ENCODE measurements at places on chromosomes 2 and 18. TPM values are rescaled to one million over a fixed set of nuclear protein-coding genes. Genes with fewer than 3 reads are reported as not detected.

DNA sequence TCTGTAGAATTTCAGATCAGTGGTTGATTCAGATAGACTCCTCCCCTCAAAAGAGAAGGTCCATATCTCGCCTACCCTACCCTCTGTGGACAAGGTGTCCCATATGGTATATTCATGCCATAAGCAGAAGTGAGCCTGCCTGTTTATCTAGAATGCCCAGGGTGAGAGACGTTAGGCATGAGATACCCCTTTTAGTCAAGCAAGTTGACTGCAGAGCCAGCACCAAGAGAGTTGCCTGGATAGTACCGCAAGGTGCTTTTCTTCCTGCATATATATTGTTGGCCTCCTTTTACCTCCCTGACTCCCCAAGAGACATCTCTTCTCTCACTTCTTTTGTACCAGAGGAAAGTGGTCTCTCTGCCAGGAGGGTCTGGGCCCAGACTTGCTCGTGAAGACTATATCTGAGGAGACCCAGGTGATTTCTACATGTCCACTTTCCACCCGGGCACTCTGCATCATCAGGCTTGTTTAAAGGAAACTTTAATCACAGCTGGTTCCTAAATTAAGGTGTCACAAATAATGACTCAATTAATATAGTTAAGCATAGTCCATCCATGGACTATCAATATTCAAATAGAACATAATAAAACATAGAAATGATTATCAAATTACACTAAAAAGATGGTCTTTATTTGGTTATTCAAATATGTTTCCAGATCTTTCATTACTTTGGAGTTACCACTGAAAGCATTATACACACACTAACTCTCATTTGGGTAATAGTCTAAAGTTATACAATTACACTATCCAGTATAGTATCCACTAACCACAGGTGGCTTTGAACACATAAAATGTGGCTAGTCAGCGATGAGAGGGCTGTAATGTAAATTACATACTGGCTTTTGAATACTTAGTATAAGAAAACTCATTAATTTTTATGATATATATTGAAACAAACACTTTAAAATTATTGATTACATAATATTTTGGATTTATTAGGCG is 4.1 kb downstream of the ITGA4 start:
- DNase-seq: no peak

HOXD3 gene
- total RNA-seq: not detected

DNA sequence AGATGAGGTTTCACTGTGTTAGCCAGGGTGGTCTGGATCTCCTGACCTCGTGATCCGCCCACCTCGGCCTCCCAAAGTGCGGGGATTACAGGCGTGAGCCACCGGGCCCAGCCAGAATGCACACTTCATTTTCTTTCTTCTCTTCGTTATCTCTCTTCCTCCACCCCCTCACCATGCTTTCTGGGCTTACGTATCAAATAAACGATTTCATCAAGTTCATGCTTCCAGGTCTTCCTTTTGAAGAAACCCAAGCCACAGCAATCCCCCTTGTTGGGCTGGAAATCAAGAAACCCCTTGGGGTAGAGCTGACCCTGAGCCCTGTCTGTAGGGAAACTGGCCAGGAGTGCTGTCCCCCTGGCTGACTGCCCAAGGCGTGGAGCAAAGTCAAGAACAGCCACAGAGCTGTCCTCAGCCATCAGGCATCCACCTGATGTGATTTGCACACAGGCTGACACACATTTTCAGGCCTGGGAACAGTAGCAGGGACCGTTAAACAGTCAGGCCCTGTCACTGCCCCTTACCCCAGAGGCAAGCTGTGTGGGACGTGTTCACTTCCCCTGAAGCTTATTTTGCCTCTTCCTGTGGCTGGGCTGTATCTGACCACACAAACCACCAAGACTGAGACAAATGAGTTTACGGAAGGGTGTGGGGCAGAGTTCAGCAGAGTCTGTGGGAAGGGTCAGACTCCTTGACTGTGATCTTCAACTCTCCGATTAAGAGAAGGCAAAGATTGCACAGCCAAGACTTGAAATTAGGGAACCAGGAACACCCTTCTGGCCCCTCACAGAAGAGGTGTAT is 15.1 kb upstream of the NMUR1 start:
- DNase-seq: no peak

MRPL19 gene
- 46.6 TPM for total RNA-seq

DNA sequence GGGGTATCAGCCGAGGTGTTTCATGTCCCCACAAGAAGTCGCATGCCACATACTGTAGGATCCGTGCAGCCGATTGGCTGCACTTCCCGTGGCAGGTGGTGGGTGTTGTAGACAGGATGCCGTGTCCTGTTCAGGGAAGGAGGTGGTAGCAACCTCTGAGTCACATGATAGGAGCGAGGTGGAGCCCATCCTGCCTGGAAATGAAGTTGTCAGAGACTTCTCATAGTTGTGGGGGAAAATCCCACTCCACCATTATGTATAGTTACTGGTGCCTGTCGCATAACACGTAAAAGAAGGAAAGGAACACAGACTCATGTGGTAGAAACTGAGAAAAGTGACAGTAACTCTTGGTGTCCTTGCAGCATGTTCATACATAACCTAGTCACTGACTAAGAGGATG is 91.4 kb upstream of the IL1R2 start:
- no peak for DNase-seq

COPS9 gene
- total RNA-seq: 156 TPM

- DNase-seq: no peak
Measured at GRCh38 chr18:24590946-24591345, 130.5 kb downstream of the HRH4 start.

C2orf42 gene
- 21.9 TPM for total RNA-seq

- no peak for DNase-seq
Measured at GRCh38 chr2:133780997-133781513, 212.8 kb upstream of the NCKAP5 start.

DNA sequence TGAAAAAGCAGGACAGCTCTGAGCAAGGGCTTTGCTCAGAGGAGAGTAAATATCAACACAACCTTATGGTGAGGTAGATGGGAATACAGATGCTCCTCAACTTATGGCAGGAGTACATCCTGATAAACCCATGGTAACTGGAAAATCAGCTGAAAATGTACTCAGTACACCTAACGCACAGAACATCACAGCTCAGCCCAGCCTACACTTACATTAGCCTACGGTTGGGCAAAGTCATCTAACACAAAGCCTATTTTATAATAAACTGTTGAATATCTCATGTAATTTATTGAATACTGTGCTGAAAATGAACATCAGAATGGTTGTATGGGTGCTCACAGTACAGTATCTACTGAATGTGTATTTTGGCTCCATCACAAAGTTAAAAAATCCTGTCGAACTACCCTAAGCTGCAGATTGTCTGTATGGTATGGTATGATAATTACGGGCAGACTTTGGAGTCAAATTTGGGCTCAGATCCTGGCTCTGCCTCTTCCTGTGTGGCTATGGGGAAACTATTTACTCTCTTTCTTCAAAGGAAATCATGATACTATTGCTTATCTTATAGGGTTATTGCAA is 120.3 kb upstream of the LYPD1 start:
- DNase-seq: no peak

DNA sequence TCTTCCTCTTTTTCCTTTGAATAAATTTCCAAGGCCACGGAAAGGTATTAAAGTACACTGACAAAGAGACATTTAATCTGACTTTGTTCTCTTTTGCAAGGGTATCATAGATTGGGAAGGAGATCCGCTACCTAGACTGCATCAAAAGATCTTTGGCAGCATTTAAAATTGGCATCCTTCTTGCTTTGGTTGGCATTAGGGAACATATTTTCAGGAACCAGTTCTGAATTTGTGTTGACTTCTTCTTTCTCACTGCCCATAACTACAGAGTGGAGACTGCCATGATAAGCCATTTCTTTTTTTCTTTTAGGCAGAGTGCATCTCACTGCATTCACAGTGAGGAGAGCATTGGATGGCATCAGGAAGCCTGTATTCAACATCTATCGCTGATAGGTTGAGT is 83.4 kb downstream of the DOCK10 start:
- DNase-seq: no peak

PTPRN gene
- total RNA-seq: 0.24 TPM

DNA sequence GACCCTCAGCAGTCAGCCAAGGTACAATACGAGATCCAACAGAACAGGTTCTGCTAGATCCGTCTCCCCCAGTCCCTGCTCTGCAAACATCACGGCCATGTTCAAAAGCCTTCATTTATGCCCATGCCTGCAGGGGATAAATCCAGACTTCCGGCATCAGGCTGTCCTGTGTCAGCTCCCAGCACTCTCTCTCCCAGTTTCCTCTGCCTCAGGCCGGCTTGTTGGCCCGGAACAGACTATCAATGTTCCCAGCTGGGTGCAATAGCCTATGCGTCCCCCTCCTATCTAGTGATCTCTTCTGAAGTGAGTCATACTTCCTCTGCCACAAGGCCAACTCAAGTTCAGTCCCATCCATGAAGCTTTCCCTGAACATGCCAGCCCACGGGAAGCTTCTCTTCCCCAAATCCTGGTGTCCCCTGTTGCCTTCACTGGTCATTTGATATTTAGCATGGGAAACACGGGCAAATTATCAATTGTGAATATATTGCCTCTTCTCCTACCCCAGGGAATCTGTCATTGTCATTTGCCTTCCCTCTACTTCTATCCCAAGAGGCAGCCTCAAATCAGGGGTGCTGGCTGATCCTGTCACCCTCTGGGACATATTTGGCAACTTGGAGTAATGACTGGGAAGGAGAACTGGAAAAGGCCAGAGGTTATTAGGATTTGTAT is 51.1 kb downstream of the CAPN13 start:
- no peak for DNase-seq

- no peak for DNase-seq
Measured at GRCh38 chr2:67251741-67252140, 145.4 kb upstream of the ETAA1 start.

GRCh38 chr2:10915236-10915635 is 3.5 kb downstream of the KCNF1 start:
- no peak for DNase-seq

RFTN2 gene
- 29.4 TPM for total RNA-seq

DNA sequence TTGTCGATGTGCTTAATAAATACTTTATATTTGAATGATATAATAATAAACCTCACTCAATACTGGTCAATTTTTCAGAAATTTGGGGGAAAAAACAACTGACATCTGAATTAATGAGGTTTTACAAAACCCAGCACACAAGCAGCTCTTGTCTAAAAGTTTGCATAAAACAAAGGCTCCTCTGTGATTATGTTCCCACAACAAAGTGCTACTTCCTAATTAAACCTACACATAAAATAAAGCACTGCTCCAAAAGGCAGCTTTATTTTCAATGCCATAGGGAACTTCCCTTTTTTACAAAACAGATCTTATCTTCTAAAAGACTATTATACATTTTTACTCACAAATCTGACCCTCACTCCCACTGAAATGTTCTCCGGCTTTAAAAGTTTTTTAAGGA is 47.1 kb downstream of the LAMA1 start:
- DNase-seq: no peak

GRCh38 chr2:47303341-47304148 is 99.4 kb upstream of the MSH2 start:
- DNase-seq: no peak

SERPINB13 gene
- total RNA-seq: not detected

UGT1A5 gene
- not detected for total RNA-seq

DNA sequence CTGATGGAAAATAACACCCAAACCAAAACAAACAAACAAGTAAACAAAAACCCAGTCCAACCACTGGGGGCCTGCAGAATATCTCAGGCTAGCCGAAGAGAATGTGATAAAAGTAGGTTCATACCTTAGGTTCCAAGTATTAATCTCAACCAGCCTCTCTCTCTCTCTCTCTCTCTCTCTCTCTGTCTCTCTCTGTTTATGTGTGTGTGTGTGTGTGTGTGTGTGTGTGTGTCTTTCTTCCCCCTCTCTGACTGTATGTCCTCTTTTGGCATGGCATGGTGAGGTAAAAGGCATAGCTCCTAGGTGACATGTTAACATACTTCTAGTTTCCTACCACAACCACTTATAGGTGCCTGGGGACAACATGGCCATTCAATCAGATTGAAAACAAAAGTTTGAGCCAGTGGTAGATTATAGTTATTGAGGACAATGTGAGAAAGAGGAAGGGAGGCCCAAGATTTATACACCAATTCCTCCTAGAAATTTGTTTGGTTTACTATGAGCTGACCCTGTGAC is 93.0 kb downstream of the SETBP1 start:
- no peak for DNase-seq

DNA sequence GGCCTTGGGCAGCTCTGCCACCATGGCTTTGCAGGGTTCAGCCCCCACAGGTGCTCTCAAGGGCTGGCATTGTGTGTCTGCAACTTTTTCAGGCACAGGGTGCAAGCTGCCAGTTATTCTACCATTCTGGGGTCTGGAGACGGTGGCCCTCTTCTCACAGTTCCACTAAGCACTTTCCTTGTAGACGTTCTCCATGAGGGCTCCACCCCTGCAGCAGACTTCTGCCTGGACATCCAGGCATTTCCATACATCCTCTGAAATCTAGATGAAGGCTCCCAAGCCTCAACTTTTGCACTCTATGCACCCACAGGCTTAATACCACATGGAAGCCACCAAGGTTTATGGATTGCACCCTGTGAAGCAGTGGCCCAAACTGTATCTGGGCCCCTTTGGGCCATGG is 91.0 kb upstream of the RND3 start:
- DNase-seq: no peak

STARD6 gene
- total RNA-seq: not detected

GRCh38 chr2:96207073-96207773 is 1.4 kb downstream of the STARD7 start:
- no peak for DNase-seq

- DNase-seq: no peak
Measured at GRCh38 chr2:31853521-31853920, 157.3 kb downstream of the MEMO1 start.

DNA sequence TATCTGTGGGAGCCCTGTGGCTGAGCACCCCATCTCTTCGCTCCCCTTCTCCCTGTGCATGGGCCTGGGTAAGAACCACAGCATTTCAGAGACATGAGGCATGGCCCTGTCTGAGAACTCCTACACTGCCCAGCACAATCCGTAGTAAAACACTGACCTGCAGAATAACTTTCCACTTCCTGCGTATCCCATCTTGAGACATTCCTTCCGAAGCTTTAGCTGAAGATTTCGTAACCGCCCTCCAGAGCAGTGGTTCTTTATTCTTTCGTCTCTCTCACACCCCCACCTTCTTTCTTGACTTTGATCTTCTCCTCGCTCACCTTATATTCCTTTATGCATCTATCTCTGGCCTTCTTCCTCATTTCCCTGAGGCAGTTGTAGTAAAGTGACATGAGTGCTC is 381.1 kb downstream of the HRH4 start:
- DNase-seq: no peak

BBS5 gene
- total RNA-seq: 11.6 TPM

DNA sequence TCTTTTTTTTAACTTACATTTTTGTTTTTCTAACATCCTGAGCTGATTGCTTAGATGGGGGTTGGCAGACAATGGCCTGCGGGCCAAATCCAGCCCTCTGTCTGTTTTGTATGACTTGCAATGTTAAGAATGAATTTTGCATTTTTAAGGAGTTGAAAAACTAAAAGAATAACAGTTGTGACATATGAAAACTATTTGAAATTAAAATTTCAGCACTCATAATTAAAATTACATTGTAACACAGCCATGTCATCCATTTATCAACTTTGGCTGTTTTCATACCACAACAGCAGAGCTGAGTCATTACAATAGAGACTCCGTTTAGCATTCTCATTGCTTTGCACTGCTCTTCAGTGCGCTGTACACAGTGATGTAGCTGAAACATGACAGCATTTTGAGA is 94.1 kb upstream of the MC4R start:
- DNase-seq: no peak

RBKS gene
- 0.99 TPM for total RNA-seq
